ENCODE measurements at places on chromosomes 7 and 10.

- DNase-seq = no peak
These were observed 18.9 kb upstream of the NRBF2 start for GRCh38 chr10:63114031-63114814.

DNA sequence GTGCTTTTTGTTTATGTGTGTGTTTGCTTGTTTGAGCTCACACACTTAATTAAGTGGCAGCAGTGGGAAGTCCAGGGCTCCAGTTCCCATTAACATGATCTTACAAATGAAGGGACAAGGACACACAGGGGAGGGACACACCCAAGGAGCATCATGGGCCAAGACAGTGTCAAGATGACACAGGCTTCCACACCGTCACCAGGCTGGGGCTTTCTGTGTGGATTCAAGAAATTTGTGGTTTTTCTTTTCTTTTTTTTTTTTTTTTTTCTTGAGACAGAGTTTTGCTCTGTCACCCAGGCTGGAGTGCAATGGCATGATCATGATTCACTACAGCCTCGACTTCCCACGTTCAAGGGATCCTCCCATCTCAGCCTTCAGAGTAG, 173.6 kb downstream of the KIAA1217 start:
- no peak for DNase-seq

- no peak for DNase-seq
These were observed 159.1 kb downstream of the TMEM26 start for GRCh38 chr10:61294131-61294530.

DNA sequence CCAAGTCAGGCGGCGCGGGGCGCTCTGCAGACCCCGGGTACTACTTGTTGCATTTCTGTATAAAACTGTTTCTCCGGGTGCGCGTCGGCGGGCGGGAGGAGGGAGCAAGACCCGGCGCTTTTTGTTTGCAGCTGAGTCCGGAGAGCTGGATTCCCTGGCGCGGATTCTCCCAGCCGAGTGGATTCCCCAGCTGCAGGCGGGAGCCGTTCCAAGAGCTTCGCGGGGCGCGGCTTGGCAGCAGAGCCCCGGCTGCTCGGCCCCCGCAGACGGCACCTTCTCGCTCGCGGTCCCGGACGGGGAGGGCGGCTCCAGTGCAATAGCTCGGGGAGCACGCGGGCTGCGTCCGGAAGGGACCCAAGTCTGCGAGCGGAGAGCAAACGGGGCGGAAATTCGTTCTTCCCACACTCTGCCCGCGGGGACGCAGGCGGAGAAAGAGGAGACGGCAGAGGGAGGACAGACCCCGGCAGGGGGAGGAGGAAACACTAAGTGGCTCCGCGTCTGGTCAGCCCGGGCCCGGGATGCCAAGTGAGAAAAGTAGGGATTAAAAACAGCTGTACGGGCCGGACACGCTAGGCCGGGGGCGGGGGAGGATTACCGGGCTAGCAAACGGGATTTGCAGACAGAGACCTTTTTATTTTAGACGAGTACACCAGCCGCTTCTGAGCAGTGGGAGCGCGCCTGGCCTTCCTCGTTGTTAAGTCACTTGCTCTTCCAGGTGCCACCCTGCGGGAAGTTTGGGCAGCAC, at the start of gene TRIL:
Gene TRIL, minus strand, starts transcription at position 96 of the 745 bp plus-strand sequence. CDS start 284 bp downstream, outside the sequence.
- peak; percentile 33 for DNase-seq

GRCh38 chr10:58515291-58515941, 2.7 kb downstream of the BICC1 start:
- DNase-seq = no peak

GRCh38 chr7:98286093-98286539, 4.6 kb downstream of the BRI3 start:
- DNase-seq = no peak

GRCh38 chr10:82736305-82736704, 861.3 kb downstream of the NRG3 start:
- no peak for DNase-seq

DNA sequence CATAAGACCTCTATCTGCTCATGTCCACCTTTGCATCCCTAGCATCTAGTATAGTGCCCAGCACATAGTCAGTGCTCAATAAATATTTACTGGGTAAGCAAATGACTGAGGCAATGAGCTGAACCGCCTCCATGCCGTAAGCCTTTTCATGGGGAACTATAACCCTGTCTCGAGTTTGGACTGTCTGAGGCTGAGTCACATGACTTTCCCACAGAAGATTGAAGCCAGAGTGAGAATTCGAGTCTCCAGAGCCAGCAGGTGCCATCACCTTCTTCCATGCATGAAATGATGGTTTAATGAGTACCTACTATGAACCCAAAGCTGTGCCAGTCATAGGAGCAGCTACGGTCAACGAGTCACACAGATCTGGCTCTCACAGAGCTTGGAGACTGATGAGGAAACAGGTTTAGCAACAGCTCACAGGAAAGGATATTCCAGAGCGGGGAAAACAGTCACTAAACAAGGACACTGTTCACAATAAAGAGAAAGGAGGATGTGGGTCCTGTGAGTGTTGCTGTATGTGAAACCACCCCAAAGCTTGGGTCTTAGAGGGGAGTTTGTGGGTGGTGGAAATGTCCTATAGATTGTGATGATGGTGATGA, 75.2 kb downstream of the TEX36 start:
- DNase-seq = no peak
